ENCODE measurements at places on chromosomes 11 and 22.
A peak's percentile ranks its signal among the peaks of the same experiment; 100 is the strongest.

GRCh38 chr11:42012271-42012670 is 552.8 kb upstream of the LRRC4C start:
- DNase-seq: no peak

DNA sequence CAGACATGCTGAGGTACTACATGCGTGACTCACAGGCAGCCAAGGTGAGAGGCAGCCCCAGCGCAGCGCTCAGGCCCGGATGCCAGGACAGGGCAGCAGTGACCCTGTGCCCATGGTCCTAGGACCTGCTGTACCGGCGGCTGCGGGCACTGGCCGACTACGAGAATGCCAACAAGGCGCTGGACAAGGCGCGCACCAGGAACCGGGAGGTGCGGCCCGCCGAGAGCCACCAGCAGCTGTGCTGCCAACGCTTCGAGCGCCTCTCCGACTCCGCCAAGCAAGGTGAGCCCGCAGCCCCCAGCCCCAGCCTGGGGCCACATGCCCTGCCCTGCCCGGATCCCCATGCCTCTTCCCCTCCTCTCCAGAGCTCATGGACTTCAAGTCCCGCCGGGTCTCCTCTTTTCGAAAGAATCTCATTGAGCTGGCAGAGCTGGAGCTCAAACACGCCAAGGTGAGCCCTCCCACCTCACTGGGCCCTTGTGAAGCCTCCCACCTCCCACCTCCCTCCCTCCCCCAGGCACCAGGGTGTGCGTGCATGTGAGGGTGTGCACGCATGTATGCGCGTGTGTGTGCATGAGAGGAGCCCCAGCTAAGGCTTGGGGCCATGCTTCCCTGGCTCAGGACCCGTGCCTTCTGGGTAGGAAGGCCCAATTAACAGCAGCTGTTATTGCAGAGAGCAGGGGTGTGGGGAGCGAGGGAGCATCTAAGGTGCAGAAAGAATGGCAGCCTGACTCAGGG is 5.3 kb downstream of the CFL1 start:
- DNase-seq: no peak

- DNase-seq: no peak
Measured at GRCh38 chr11:23406131-23406819, 546.0 kb upstream of the CCDC179 start.

DNA sequence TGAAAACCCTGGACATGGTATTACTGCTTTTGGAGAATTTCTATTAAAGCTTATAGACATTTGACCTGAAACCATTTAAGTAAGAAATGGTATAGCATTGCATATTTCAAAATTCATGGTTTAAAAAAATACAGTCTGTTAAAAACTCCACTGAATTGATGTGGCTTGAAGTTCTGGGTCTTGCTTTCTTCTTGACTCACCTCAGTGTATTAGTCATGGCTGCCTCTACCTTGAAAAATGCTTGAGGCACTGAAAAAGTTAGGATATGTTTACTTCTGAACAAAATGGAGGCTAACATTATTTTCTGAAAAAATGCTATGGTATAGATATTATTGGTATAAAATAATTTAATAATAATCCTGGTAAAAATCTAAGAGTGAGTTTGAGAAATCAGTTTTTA is 349.2 kb downstream of the AASDHPPT start:
- no peak for DNase-seq

DNA sequence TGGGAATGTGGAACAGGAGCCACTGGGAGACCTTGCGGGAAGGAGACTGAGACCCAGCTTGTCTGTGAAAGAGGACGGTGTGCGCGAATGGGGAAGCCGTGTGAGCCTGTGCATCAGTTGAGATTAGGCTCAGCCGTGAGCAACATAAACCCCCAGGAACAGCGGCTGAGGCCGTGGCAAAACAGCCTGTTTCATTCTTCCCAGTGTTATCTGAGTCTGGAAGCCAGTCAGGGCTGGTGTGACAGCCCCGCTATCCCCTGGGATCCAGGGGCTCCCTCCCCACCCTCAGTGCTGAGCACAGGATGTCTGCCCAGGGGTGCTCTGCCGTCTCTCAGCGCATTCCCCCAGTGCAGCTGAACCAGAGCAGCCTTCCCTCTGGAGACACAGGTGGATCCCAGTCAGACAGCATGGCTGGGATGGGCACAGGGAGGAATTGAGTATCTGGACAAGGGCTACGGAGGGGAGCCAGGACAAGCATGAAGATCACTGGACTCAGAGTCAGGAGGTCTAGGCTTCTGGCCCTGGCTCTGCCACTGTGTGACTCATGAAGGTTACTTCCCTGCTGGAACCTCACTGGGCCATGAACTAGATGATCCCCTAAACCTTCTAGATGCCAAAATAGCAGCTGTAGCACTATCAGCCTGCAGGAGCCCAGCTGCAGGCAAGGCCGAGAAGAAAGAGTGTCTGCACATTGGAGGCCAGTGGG is 8.6 kb downstream of the OAF start:
- no peak for DNase-seq

DNA sequence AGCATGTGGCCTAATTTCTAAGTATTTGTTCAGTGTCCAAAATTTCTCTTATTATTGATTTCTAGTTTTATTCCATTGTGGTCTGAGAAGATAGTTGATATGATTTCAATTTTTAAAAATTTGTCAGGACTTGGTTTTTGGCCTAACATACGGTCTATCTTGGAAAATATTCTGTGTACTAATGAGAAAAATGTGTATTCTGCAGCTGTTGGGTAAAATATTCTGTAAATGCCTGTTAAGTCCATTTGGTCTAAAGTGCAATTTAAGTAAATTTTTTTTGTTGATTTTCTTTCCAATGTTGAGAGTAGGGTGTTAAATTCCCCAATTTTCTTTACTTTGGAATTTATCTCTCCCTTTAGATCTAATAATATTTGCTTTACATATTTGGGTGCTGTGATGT is 78.3 kb downstream of the TECTA start:
- DNase-seq: no peak

DNA sequence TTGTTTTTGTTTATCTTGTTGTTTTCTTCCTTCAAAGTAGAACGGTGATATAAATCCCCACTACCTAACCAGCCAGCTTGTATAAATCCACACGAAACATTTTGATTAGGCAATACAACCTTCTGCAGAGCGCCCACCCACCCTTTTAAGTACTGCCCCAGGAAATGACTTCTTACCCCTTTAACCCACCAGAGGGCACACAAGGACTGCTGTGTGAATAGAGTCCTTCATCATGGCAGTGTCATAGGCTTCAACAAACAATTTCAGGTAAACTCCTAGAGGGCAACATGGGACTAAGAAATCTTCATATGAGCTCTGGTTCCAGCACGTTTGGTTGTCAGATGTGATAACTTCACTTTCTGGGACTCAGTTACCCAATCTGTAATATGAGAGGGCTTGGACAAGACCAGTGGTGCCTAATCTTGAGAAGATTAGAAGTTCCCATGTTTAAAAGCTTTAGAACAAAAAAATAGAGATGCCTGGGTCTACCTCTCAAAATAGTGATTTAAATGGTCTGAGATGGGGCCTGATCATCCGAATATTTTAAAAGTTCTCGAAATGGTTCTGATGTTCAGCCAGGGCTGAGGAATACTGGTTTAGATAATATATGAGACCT is 56.1 kb downstream of the PIWIL4 start:
- peak; percentile 35 for DNase-seq

DNA sequence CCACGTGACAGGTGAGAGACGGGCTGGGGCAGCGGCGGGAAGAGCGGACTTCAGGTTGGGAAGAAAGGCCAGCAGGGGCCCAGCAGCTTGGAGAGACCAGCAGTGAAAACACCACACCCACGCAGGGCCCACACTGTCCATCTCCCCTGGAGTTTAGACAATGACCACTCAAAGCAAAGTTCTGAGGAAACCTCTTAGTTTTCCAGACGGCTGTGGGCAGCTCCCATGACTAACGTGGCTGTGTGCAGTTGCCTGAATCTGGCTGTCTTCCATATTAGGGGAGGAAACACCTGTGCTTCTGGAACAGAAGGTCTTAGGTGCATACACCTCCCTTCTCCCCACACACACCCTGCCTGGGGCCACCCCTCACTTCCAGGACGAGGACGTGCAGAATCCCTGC is 70.6 kb upstream of the TTLL12 start:
- DNase-seq: no peak

GRCh38 chr11:120675171-120675570 is 163.6 kb downstream of the GRIK4 start:
- no peak for DNase-seq
